ENCODE measurements at places on chromosomes 6 and 20. TPM values are rescaled to one million over a fixed set of nuclear protein-coding genes. Genes with fewer than 3 reads are reported as not detected.

- DNase-seq, result no peak
These were observed 26.0 kb upstream of the RSPO3 start for GRCh38 chr6:127092466-127092865.

Gene PHF10
- total RNA-seq, result 86.2 TPM

DNA sequence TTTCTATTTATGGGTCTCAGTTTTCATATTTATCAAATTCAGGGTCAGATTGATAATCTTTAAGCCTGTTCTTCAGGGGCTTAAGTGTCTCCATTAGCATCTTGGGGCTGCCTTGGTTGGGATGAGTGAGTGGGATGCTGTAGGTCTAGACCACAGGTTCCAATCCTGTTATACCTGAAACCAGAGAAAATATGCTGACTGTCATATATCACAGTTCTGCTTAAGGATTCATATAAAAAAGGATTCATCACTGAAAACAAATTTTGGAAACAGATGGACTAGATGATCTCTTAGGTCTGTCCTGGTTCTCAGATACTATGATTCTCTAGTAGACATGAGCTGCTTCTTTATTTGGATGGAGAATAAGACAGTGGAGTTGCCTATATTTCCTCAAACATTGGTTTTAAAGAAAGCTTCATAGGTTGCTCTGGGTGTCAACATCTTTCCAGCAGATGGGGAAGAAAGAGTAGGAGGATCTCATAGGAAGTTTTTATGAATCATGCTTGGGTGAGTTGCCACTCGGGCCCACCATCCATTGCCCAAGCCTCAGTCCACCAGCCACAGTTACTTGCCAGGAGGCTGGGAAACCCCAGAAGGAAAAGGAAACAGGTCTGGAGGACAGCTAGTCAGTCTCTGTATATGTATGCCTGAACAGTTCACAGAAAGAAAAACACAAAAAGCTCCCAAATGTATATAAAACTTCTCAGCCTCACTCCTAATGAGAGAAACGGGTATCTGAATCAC, 42.9 kb upstream of the MAP7 start:
- no peak for DNase-seq

Gene MPIG6B
- not detected for total RNA-seq

Gene OLIG3
- total RNA-seq, result not detected

Gene LIN28B
- total RNA-seq, result not detected

Gene DEFB129
- total RNA-seq, result not detected

GRCh38 chr6:103119056-103119455, 1725.5 kb downstream of the GRIK2 start:
- DNase-seq, result no peak

DNA sequence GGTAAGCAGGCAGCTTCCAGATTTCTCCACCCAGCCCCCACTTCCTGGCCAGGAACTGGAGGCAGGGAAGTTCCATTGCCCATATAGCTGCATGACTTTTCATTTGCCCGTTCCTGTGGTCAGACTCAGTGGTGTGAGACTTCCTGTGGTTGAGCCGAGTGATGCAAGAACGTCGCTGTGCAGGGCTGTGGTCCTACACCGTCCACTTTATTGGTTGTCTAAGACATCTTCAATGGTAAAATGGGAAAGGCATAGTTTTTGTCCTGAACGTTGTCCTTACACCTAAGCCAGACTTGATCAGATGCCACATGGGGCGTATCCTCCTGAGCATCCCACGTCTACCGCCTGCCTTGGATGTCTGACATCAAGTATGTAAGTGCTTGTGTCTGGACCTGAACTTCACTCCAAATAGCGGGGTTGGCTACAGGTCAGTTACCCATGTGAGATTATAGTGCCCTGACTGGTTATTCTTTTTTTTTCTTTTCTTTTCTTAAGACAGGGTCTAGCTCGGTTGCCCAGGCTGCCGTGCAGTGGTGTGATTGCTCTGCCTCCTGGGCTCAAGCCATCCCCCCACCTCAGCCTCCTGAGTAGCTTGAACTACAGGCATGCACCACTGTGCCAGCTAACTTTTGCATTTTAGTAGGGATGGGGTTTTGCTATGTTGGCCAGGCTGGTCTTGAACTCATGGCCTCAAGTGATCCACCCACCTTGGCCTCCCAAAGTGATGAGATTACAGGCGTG, 25.9 kb upstream of the GTSF1L start:
- DNase-seq, result peak; percentile 77

Gene SLC22A16
- total RNA-seq, result not detected

GRCh38 chr6:136685540-136686108, 106.7 kb downstream of the MAP3K5 start:
- DNase-seq, result no peak

Gene ASF1A
- 46.8 TPM for total RNA-seq

DNA sequence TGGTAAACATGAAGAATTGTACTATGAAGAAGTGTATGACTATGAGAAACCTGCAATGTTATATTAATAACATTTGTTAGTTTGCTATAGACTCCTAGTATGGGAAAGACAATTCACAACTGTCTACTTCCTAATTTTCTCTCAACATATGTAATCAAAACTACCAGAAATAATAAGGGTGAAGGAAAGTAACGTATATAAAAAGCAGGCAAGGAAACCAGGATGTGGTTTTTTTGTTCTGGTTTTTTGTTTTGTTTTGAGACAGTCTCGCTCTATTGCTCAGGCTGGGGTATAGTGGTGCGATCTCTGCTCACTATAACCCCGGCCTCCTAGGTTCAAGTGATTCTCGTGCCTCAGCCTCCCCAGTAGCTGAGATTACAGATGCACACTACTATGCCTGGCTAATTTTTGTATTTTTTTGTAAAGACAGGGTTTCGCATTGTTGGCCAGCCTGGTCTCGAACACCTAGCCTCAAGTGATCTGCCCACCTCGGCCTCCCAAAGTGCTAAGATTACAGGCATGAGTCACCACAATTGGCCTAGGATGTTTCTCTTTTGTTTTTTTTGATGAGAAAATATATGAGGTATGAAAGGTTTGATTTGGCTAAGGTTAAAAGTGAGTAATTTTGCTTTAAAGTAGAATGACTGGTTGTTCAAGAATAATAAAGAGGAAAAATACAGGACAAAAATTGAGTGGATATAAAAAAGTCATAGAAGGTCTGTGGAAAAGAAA, 83.1 kb downstream of the PTCHD4 start:
- DNase-seq, result no peak

Gene LCA5
- 2.4 TPM for total RNA-seq

DNA sequence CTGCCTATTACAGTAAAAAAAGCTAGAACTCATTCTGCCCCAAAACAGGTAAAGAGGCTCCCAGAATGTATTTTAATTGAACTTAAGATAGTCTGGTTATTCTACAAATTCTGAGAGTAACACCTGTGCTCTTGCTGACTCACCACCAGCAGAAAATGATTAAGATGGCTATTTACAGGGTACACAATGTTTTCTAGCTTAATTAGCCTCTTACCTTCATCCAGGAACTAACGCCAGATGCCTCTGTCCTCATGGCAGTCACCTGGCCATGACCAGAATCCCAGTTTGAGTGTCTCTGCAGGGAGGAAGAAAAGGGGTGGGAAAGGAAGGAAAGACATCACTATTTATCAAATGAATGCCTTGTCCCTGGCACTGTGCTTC, 31.3 kb upstream of the PPP1R3G start:
- no peak for DNase-seq

Gene LPIN3
- 2.1 TPM for total RNA-seq

DNA sequence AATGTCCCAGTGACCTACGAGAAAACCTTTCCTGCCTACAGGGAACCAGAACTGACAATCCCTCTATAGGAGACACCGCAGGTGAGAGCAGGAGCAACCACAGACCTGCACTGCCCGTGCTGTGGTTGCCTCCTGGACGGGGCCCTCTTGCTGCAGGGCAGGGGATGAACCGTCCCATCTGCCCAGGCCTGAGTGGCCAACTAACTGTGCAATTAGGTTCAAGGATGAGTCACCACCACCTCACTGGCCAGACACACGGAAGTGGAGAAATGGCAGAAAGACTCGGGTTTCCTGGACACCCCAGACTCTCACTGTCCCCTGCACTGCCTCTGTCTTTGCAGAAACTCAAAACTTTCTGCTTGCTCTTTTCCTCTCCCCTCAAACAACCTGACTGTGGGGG, 13.8 kb upstream of the HLA-G start:
- DNase-seq, result no peak

GRCh38 chr20:24778585-24779031, 170.5 kb upstream of the CST7 start:
- DNase-seq, result no peak

Gene CAPN11
- not detected for total RNA-seq

DNA sequence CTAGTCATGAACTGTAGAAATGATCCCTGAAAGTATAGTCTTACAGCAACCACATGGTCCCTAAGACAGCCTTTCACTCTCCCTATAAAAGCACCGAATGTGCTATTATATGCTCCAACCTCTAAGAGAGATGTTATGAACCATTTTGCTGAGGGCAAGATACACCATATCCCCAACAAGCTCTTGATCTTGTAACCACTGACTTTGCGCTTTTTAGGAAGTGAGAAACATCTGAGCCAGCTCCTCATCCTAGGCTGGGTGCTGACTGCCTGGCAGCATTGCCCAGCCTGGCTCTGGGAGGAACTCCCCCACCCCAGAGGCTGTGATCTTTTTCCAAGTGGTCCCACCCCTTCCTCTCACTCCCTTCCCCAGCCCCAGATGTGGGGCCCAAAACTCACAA, 3.1 kb upstream of the EMILIN3 start:
- no peak for DNase-seq

GRCh38 chr6:105484238-105485161, 81.6 kb upstream of the PREP start:
- DNase-seq, result peak; percentile 50

GRCh38 chr6:12275107-12275506, 15.1 kb upstream of the EDN1 start:
- DNase-seq, result no peak

Gene GJA10
- total RNA-seq, result not detected

DNA sequence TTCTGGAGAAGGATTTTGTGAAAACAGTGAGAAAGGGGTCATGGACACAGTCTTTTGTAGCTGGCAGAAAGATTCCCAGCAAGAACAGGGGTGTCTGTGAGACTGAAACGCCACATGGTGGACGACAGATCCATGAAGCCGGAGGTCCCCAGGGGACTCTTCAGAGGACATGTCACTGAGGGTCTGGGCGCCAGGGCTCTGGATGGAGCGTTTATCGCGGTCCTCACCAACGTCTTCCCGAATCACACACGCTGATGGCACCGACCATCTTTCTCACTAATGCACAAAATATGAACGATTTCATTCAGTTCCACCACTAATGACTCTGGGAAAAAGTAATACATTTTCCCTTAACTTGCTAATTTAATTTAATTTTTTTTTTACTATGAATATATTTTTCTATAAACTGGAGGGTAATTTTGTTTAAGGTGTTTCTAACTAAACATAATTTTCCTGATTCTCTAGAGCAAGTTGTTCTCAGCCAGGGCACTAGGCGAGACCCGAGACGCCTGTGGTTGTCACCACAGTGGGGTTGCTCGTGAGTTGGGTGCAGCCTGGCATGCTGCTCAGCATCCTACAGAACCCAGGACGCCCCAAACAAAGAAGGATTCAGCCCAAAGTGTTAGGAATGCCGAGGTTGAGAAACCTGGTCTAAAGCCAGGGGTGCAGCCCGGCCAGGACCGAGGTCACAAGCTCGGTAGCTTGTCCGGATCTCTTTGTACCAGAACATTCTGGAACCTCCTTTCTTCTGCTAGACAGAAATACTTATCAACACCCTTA, 306.2 kb downstream of the TAF4 start:
- no peak for DNase-seq

DNA sequence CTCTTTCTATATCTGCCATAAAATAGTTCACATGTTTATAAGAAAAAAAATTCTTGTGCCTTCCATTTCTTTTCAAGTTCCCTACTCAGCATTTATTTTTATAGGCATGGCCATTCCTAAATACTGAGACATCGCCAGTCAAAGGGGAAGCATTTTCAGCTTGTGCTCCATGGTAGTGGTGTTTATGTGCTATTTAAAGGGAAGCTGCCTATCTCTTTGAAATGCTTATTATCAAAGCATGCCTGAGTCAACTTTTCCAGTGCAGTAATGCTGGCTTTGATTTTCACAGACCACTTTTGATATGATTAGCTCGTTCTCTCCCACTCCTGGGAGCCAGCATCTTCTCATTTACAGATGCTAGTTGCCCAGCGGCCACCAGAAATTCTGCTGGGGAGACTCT, 124.1 kb upstream of the RIN2 start:
- DNase-seq, result no peak

All from OCI-LY7 (cell line).